Pulmonary artery endothelial cell (primary cell): ENCODE measurements at places on chromosomes 11 and 22. TPM values are rescaled to one million over a fixed set of nuclear protein-coding genes. Genes with fewer than 3 reads are reported as not detected.
A peak's percentile ranks its signal among the peaks of the same experiment; 100 is the strongest.

DNA sequence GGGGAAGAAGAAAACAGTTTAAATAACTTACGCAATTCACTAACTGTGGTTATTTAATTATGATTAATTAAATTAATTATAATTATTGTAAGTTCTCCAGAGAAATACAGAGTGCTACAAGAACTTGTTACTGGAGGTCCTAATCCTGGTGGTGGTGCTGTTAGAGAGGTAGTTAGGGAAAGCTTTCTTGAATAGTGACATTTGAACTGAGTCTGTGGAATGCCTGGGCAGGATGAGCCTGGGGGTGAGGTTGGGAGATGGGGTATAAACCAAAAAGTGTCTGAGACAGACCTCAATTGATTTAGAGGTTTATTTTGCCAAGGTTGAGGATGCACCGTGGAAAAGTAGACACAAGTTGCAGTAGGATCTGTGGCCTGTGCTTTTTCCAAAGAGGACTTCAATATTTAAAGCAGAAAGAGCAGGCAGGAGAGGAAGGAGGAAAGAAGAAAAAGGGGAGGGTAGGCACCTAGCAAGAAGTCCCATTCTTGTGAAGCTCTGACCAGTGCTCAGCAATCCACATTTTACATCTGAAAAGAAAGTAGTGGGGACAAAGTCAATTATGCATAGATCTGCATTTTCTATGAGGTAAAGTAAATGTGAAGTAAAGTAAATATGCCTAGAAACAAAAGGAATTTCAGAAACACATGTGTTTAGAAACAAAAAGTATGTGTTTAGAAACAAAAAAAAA lies 4.4 kb upstream of the ZNF202 start:
- no peak for DNase-seq

DNA sequence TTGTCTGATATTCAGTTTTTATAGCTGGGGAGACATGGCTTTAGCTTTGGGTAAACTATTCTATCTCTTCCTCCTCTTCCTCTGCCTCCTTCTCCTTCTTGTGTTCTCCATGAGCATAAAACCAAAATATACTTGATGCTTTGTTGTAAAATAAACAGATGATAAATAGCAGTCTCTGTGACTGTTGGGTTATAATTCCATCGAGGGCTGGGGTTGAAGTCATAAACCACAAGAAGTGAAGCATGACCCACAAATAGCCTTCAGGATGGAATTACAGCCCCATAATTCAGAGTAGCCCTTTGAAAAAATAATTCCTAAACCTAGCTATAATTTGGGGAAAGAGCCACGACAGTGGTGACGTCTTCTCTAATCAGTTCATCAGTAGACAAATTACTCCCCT lies 177.7 kb downstream of the SNX19 start:
- no peak for DNase-seq

DNA sequence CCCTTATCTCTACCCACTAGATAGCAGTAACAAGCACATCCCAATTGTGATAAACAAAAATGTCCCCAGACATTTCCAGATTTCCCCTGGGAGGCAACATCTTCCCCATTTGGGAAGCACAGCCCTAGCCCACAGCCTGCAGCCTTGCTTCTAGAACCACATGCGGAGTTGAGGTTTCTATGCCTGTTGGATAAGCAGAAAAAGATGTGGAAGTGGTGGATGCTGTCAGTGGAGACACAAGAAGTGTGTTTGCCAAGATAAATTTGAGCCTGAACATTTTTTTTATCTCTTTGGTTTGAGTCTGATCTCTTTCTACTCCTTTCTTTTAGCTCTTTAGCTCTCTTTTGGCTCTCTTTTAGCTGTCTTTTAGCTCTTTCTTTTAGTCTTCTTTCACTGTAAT lies 884.5 kb downstream of the NTM start:
- DNase-seq: no peak

GRCh38 chr11:15645201-15645600 lies 530.5 kb downstream of the INSC start:
- DNase-seq: no peak

DNA sequence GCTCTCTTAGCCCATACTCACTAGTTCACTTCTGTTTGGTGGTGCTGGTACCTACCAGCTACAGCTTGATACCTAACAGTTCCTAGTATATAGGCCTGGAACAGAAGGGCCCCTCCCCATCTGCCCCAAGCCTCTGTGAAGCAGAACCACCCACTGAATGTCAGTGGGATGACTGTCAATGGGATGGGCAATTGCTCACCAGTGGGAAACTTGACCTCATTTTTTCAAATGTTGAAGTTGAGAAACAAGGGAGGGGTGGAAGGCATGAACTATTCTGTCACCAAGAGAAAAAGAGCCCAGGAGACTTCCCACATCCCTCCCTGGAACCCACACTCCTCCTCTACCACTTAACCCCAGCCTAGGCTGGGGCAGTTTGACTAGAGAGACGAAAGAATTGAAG lies at the start of gene NLRP10:
Gene NLRP10, minus strand, starts transcription at position 62 of the 400 bp plus-strand sequence. CDS start 1,952 bp downstream, outside the sequence.
- DNase-seq: no peak

DNA sequence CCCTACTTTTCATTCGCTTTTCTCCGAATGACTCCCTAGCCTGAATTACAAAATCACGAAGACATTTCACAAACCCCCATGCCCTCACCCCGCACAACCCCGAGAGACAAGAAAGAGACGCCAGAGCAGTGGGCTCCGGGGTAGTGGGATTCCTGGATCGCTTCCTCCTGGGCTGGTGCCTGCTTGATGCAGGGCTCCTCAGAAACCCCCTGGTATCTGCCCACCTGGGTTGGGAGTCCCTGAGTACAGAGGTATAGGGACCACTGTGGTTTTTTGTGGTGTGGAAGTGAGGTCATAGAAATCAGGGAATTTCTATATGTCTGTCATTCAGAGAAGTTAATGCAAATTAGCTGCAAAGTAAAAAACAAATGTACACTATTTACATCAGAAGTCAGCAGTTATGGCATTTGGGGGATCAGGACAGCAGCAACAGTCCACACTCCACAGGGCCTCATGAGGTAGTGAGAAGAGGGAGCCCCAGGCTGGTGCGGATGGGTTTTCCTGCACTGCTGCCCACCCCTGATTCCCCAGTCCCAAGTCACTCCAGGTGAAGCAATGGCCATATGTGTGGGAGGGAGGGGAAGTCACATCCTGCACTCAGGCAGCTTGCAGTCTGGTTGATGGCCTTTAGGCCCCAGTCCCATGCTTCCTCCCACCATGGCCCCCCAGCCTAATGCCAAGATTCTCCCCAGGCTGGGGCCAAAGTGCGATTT lies 39.6 kb downstream of the BUD13 start:
- DNase-seq: no peak

GRCh38 chr22:46835693-46836092 lies 73.2 kb downstream of the TBC1D22A start:
- DNase-seq: no peak

GRCh38 chr11:28303477-28304191 lies 195.4 kb downstream of the METTL15 start:
- peak; percentile 4 for DNase-seq

- no peak for DNase-seq
Observed at GRCh38 chr22:20919718-20920117, 2.5 kb downstream of the CRKL start.

- DNase-seq: no peak
Observed at GRCh38 chr11:71562120-71562519, 3.2 kb upstream of the KRTAP5-10 start.

- no peak for DNase-seq
Observed at GRCh38 chr11:47109051-47109726, 67.5 kb downstream of the ARFGAP2 start.

DNA sequence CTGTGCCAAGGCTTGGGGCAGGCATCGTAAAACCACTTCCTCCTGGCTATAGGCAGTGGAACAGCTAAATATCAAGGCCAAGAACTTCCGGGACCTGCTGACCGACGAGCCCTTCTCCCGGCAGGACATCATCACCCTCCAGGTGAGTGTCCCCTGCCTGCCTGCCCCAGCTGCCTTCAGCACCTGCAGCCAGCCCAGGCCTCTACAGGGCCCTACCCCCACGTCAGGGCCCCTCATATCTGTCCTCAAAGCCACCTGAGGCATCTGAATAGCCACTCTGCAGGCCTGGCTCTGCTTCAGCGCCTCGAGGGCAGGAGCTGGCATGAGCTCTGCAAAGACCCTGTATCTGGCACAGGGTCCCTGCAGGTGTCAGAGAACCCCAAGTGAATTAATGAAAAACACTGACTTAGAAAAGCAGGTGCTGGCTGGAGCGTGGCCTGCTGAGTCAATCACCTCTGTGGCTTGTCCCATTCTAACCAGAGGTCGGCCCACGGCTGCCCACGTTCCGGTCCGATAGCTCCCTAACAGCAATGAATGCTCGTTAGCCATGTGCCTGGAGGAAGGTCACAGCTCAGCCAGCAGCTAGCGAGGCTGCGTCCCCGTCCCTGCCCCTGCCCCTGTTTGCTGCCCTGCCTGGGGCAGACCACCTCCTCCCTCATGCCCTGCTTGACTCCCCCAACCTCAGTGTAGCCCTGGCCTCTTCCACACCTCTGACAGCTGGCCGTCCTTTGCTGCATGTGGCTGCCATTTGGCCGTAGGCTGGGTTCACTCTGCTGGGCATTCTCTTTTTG lies 16.8 kb downstream of the PPIL2 start:
- no peak for DNase-seq

- DNase-seq: no peak
Observed at GRCh38 chr11:61095021-61095420, 7.3 kb upstream of the CD5 start.

DNA sequence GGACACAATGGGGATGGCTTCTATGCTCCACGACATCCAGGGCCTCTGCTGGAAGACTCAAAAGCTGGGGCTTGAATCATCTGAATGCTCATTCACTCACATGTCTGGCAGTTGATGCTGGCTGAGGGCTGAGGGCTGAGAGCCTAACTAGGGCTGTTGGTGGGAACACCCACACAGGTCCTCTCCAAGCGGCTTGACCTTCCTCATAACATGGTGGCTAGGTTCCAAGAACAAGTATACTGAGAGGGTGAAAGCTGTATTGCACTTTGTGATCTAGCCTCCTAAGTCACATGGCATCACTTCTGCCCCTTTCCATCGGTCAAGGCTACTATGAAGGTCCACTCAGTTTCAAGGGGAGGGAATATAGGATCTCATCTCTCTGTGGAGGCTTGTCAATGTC lies 7.5 kb downstream of the TMEM151A start:
- no peak for DNase-seq

DNA sequence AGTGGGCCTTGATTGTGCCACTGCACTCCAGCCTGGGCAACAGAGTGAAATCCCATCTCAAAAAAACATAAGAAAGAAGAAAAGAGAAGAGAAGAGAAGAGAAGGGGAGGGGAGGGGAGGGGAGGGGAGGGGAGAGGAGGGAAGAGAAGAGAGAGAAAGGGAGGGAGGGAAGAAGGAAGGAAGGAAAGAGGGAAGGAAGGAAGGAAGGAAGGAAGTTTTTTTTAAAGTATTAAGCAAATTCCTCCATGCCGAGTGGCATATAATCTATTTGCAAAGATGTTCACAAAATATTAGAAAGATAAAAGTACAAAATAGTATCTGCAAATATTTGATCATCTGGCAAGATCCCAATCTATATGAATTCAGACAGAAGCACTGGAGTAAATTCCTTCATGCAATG lies 10.5 kb upstream of the CFAP300 start:
- no peak for DNase-seq

DNA sequence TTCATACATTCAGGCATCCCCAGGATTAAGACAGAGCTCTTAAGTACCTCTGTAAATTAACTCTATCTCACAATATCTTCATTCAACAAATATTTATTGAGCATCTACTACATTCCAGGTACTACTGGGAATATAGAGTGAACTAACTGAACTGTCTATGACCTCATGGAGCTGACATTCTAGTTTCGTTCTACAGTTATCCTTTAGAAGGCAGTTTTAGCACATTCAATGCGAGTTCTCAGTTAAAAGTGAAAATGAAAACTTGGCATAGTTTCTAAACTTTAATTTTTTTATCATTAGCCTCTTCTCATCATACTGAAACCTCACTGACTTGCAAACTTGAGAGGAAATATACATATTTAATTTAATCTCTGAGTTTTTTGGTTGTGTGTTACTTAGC lies 10.7 kb upstream of the MS4A6E start:
- no peak for DNase-seq

DNA sequence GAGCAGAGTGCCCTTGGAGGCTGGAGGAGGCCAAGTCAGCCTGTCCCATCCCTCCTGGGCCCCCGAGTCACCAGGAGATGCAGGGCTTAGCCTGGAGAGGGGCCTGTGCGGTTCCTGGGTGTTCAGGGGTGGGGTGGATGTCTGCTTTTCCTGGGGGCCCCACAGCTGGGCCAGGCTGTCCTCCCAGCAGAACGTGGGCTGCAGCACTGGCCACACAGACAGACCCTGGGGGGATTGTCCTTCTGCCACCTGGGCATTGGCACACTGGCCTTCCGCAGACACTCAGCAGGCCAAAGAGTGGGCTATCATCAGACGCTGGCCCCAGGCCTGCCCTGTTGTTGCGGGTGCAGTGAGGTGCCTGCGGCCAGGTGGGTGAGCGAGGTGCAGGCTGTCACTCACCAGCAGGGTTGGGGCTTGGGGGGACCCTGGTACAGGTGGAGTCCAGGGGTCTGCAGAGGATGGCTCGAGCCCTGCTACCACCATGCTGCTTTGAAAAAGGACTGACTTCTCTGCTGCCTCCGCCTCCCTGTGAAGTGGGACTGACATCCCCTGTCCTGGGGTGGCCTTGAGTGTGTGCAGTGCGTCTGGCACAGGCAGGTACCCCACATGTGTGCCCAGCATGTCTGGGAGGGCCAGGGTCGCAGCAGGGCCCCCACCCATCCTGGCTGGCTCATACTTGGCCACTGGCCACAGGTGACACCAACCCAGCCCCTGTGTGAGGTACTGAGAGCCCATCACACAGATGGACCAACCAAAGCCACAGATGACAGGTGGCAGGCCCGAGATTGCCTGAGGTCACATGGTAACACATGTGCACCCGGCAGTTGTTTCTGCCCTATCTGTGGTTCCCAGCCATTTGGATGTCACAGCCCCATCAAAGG lies 39.0 kb upstream of the KCNQ1OT1 start:
- DNase-seq: no peak

- DNase-seq: no peak
Observed at GRCh38 chr22:49197505-49197904, 630.2 kb downstream of the BRD1 start.

DNA sequence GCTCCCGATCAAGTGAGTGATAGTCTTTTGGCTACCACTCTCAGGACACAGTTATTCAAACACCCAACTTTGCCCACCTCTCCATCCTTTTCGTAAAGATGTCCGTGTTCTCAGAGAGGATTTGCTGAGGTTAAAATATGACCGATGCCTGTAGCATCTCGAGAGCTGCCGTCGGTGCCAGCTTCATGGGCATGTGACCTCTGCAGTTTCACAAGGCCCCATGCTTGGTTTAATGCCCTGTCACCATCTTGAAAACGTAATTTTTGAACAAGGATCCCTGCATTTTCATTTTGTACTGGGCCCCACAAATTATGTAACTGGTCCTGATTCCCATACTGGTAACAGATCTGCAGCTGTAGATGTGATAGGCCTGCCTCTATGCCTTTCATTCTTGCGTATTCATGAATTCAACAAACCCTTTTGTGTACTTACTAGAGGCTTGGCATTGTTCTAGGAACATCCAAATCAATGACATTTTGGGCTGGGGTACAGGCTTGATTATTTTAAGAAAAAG lies 85.1 kb downstream of the BMAL1 start:
- no peak for DNase-seq

The TPH1 gene
- under 0.01 TPM in 1 of 2 replicates, not detected in the other for total RNA-seq

The PATZ1 gene
- total RNA-seq: 16.4 and 16.7 TPM in 2 replicates

The CARD18 gene
- total RNA-seq: not detected in 2 replicates

The FAT3 gene
- total RNA-seq: under 0.01 TPM in 1 of 2 replicates, not detected in the other

The PAFAH1B2 gene
- 215 and 280 TPM in 2 replicates for total RNA-seq

The SWAP70 gene
- total RNA-seq: 132 and 136 TPM in 2 replicates

The TMEM109 gene
- 70.9 and 95.5 TPM in 2 replicates for total RNA-seq

The PRPF19 gene
- 71.9 and 78.7 TPM in 2 replicates for total RNA-seq

The PDE2A gene
- 8.4 and 25.3 TPM in 2 replicates for total RNA-seq

The TNRC6B gene
- 13.3 and 23.0 TPM in 2 replicates for total RNA-seq

The PRMT3 gene
- 21.4 and 23.8 TPM in 2 replicates for total RNA-seq

The CHST1 gene
- total RNA-seq: 2.1 and 26.0 TPM in 2 replicates
